ENCODE measurements at places on chromosomes 7 and 10.

DNA sequence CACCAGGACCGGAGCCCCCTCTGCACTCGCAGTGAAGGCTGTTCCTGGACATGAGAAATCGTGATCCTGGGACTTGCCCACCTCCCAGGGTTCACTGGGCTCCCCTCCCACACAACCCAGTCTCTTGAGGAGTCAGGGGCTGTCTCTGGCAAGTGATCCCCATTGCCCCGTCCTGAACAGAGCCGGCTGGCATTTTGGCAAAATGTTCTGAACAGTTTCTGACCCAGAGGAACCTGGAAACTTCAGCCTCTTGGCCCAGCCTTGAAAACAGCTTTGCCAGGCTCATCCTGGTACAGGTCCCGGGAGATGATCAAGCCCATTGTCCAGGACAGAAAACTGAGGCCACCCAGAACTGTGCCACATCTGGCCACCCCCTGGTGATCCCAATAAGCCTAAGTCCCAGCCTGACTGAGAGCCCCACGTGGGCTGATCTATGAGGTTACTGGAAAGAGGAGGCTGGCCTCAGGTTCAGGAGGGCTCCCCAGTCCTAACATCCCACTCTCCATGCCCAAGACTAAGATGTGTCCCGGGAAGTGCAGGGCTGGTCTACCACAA lies 115.7 kb downstream of the OAT start:
- DNase-seq, result no peak

- DNase-seq, result no peak
Observed at GRCh38 chr7:31744294-31744874, 57.4 kb downstream of the PPP1R17 start.

DNA sequence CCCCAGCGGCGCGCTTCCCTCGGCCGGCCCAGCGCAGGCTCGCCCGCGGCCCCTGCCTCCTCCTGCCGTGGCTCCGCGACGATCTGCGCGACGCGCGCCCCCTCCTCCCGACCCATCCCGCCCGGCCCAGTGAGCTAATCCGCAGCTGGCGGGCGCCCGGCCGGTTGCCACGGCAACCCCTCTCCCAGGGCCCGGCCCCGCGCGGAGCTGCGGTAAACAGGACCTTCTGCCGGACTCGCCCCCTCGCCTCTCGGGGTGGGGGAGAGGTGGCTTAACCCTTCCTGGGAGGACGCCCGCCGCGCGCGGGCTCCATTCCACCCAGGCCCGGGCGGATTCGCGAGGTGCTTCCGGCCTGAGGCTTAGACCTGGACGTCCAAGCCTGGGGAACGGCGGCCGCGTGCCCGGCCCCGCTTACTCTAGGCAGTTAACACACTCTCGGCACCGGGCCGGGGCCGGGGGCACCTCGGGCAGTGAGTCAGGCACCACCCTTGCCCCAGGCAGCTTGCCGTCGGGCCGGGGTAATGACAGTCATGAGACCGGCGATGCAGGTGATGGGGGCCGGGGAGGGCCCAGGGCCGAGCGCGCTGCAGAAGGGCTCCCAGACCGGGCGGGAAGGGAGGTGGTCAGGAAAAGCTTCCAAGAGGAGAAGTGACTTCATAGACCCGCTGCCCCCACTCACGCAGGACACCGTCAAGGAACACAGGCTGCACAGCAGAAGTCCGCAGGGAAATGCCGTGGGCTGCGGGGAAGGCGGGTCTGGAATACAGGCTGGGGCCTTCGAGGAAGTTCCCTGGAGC lies at the start of gene DENND2A:
DENND2A (minus strand) TSS at position 87 of the 797 bp plus-strand sequence. CDS start 38,416 bp downstream, outside the sequence.
- no peak for DNase-seq

- DNase-seq, result no peak
Observed at GRCh38 chr10:77448226-77448625, 189.4 kb downstream of the KCNMA1 start.

GRCh38 chr7:157739031-157739430 lies 402.2 kb downstream of the DNAJB6 start:
- DNase-seq, result no peak

GRCh38 chr7:135716677-135717238 lies 11.2 kb downstream of the SLC13A4 start:
- no peak for DNase-seq

DNA sequence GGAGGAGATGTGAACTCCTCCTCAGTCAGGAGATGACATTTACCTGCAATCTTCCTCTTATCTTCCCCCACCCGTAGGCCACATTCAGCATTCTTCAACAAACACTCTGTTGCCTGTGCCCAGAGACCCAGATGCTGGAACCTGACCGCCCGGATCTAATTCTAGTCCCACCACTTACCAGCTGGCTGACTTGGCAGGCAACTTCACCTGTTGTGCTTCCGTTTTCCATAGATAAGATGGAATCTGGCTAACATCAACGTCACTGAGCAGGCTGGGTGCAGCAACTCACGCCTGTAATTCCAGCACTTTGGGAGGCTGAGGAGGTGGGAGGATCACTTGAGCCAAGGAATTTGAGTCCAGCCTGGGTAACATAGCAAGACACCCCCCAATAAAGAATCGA lies 21.3 kb upstream of the FXYD4 start:
- DNase-seq, result no peak

DNA sequence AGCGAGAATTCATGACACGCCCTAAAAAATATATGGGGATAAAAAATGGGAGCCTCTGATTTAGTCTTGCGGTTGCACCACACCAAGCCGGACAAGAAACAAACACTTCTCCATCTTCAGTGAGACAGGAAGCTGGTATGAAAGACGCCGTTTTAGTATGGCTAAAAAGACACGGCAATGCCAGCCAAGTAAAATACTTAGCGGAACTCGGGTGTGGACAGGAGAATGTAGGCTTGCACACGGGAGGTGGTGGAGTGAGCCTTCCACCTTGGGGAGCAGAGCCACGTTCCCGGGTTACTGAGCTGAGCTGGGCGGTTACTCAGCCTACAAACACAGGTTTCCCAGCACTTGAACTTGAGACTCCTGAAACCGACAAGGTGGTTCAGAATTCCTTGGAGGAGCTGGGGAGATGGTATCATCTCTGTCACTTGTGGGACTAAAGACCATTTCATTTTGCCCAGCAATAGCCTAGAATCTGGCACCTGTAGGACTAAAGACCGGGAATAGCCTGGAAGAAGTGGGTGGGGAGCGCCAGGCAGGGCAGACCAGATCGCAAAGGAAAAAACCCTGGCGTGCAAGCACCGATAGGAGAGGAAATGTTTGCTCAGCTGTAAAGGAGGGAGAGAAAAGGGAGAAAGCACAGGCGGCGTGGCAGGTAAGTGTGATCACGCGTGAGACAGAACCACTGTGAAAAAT lies 34.8 kb upstream of the SEPHS1 start:
- DNase-seq, result no peak

DNA sequence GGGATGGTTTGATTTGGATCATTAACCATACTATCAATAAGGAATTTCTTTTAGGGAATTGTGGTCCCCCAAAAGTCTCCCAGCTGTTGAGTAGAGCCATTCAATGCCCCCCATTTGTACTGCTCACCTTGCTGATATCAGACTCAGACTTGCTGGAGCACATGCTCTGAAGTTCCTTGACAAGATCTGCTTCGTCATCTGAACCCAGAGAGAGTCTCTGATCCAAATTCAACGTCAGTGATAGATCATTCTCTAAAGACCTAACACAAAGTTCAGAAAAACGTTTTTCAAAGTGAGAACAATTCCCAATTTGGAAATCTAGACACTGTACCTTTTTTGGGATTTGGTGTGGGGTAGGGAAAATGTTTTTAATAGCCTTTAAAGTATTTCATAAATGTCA lies 153.9 kb downstream of the CTTNBP2 start:
- DNase-seq, result no peak

DNA sequence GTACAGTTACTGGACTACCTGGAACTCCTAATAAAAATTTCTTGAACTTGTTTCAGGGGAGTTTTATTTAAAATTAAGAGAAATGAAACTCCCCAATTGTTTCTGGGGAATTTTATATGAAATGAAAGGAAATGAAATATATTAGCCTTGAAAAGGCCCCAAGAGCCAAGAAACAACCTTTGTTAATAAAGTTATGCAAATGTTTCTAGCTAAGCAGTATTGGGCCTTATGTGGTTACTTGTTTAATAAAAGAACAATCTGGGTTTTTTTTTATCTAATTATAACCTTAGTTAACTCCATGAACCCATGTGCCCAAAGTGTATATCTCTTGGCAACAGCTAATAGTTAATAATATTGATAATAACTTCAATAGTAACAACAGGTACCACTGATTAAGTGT lies 222.8 kb downstream of the EXOC4 start:
- DNase-seq, result no peak

DNA sequence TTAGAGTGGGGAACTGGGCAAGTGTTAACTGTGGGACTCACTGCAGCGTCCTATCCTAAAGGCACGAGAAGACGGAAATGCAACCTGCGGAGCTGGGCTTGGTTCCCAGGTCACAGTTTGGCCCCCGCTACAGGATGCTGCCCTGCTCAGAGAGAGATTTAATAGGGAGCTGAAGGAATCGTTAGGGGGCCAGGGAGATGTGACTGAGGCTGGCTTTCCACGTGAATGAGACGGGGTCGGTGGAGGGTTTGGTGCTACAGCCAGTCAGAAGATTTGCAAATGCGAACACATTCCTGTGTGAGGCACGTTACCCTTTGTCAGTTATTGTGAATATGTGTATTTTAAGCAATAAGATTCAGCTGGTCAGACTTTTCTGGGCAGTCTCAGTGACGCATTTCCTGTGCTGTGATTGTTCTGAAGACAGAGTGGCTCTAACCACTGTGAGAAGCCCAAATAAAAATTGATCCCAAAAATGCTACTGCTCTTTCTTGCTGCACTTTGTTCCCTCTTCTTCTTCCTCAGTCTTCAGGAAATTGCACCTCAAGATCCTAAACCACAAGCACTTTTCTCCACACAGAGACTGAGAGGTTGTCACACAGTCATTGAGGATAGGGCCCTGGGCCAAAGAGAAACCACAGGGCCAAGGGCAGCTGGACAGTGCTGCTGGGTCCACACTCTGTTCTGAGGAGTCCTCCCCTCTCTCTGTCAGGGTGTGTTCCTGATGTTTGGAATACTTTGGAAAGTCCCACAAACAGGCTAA lies 21.2 kb downstream of the CYP17A1 start:
- no peak for DNase-seq

DNA sequence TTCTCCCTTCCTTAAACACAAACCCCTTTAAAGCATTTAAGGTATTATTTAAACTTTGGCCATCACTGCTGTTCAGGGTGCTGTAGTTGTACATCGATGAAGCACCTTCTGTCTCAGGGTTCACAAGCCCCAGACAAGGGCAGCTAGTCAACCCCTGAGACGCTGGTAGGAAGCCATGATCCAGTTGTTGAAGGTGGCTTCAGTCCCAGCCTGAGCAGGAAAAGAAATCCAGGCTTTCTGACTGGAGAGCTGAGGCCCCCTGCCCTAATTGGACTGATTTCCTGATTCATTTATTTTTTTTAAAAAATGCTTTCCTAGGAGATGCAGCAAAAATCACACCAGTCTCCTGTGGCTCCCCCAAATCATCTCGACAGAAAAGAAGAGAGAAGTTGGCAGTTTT lies 15.8 kb downstream of the CPA1 start:
- no peak for DNase-seq

DNA sequence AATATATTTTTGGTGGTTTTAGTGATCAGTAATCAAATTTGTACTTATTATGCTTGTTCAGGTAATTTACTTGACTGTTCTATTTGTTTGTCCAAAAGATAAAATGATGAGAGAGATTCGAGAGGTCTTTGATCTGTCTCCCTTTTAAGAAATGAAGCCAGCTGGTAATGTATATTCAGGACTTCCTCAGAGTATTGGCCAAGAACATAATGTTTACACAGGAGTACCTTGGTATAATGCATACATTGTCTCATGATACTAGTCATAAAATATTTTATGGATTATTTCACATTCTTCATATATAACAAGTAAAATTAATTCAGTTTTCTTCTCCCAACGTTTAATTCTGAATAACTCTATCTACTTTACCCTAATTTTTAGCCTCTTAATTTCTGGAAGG lies 100.9 kb downstream of the REEP3 start:
- DNase-seq, result no peak

GRCh38 chr10:119991066-119991465 lies 98.5 kb downstream of the SEC23IP start:
- no peak for DNase-seq

DNA sequence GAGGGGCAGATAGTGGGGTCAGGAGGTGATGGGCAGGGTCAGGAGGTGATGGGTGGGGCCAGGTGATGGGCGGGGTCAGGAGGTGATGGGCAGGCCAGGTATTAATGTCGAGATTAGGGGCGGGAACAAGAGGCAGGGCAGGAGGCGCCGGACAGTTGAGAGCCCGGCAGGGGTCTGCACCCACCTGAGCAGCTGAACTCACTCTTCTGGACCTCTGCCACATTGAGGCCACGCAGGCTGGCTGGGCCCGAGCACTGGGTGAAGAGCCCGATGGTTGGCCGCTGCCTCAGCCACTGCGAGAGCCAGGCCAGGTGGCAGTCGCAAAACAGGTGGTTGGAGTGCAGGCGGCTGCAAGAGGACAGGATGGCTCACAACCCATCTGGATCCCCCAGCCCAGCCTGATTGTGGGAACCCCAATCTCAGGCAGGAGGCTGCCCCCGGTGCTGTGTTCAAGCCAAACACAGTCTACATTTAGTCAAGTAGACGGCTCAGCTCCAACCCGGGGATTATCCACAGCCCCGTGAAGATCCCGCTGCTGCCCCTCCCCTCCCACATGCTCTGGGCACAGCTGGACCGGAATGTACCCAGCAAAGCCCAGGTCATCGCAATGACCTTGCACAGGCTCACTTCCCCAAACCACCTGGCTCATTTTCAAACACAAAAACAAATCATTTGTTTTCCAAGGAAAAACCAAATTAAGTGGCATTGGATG lies 122.3 kb downstream of the SLIT1 start:
- no peak for DNase-seq

- no peak for DNase-seq
Observed at GRCh38 chr7:18648849-18649758, 153.6 kb downstream of the HDAC9 start.

DNA sequence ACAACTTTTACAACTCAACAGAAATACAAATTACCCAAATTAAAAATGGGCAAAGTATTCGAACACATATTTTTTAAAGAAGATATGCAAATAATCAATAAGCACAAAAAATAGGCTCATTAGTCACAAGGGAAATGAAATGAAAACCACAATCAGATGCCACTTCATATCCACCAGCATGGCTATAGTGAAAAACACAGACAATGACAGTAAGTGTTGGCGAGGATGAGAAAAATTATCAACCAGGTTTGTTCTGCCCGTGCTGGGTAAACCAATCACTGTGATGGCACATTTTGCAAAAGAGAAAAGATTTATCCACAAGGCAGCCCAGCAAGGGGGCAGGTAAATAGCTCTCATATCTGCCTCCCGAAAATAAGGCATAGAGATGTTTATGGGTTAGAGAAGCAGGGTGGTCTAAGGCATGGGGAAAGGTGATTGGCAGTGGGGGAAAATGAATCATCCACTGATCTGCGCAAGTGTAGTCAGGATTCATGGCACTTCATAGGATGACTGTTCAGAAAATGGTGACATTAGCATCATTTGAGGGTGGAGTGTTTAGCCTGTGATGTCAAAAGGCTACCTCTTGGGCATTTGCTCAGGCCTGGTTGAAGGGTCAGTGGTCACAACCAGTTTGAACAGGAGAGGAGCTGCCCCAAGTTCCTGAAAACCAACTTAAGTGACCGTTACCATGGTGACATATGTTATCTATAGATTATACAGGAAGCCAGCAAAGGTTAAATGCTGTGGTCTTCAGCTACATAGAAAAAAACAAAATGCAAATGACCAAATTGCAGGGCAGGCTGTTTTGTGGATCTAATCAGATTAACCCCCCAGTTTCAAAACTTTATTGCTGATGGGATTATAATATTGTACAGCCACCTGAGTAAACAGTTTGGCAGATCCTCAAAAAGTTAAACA lies 8.0 kb upstream of the CFAP70 start:
- DNase-seq, result no peak

Data from T follicular helper cell (primary cell).